ENCODE measurements at places on chromosomes 1 and 21. TPM values are rescaled to one million over a fixed set of nuclear protein-coding genes. Genes with fewer than 3 reads are reported as not detected.

ADORA3 gene
- 13.6 TPM for total RNA-seq

USP25 gene
- 77.9 TPM for total RNA-seq

FOXD2 gene
- not detected for total RNA-seq

GUCA2A gene
- not detected for total RNA-seq

KRTAP13-2 gene
- total RNA-seq: not detected

FRRS1 gene
- total RNA-seq: 23.8 TPM

Data from uterus (tissue), 4 donors.